CD8-positive, alpha-beta memory T cell (primary cell): ENCODE measurements at places on chromosomes 5 and 9. TPM values are rescaled to one million over a fixed set of nuclear protein-coding genes. Genes with fewer than 3 reads are reported as not detected.
A peak's percentile ranks its signal among the peaks of the same experiment; 100 is the strongest.

- DNase-seq, result peak; percentile 40
Measured at GRCh38 chr5:176658007-176658599, 10.8 kb downstream of the TSPAN17 start.

- no peak for DNase-seq
Measured at GRCh38 chr9:32574858-32575257, 1.9 kb upstream of the NDUFB6 start.

- no peak for DNase-seq
Measured at GRCh38 chr5:67417839-67418238, 221.2 kb upstream of the CD180 start.

DNA sequence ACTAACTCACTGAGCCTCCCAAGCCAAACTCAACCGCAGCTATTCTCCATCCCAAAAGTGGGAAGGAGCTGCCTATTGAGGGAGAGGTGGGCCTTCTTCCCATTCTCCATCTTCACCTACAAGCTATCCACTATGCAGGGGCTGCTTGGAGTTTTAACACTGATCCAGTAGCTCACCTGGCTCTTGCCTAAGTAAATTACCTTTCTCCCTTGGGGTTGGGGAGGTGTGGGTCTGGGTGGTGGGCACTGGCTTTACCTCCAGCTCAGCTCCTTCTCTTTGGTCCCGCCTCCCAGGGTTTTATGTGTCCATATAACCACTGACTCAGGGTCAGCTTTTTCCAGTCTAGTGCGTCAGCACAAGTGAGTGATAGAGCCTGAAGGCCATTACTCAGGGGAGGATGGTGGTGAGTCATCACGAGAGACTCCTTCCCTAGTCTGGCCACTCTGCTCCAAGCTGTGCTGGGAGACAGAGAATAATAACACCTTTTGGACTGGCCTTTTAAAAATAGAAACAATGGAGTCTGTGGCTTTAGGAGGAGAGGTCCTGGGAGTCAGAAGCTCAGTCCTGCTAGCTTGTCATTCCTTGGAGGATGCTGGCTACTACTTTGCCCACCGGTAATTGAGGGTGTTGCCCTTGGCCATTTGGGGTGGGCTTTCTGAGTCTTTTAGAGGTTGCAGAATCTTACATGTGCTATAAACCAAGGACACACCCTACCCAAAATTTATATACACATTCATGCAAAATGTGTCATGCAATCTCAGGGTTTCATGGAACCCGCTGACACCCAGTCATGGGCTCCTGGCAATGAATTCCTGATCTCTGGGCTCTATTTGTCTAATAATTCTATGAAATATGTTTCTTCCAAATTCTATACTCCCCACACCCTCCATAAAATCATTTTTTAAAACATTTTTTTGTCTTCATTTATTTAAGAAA, 35.6 kb upstream of the ATP6V1G1 start:
- no peak for DNase-seq

- DNase-seq, result no peak
Measured at GRCh38 chr9:36132086-36132485, 4.4 kb upstream of the GLIPR2 start.

DNA sequence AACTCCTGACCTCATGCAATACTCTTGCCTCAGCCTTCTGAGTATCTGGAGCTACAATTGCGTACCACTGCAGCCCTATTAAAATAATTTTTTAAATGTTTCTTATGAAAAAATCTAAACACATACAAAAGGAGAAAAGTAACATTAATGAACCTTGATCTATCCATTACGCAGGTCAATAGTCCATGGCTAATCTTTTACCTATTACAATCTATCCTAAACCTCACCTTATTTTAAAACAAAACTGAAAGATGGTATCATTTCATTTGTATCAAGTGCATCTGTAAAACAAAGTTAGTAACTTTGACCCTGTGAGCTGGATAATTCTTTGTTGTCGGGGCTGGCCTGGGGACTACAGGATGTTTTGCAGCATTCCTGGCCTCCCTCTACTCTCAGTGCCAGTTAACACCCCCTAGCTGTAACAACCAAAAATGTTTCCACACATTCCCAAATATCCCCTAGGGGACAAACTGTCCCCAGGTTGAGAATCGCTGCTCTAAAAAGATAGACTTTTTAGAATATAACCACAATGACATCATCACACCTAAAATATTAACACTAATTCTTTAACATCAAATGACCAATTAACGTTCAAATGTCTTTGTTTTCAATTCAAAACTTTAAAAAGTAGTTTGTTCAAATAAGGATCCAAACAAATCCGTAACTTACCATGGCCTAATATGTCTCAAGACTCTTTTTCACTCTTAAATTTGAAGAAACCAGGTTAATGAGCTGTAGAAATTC, 54.8 kb downstream of the RNF38 start:
- no peak for DNase-seq

- no peak for DNase-seq
Measured at GRCh38 chr9:88749420-88749819, 214.4 kb downstream of the NXNL2 start.

DNA sequence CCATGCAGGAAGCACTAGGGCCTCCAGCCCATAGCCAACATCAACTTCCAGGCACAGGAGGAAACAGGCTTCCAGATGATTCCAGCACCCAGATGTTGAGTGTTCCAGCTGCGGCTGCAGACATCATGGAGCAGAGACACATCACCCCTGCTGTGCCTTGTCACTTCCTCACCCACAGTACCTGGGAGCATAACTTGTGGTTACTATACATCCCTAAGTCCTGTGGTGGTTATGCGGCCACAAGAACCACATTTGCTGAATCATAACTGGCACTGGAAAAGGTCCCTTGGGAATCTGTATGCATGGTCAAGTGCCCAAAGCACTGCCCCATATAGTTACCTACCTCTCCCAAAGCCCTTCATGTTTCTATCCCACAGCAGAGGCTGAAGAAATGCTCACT, 56.6 kb downstream of the WHRN start:
- no peak for DNase-seq

GRCh38 chr5:19143935-19144334, 844.1 kb downstream of the CDH18 start:
- no peak for DNase-seq

GRCh38 chr9:134252084-134252830, 74.0 kb upstream of the RXRA start:
- no peak for DNase-seq

- DNase-seq, result no peak
Measured at GRCh38 chr9:124593651-124594058, 86.5 kb upstream of the NR5A1 start.

DNA sequence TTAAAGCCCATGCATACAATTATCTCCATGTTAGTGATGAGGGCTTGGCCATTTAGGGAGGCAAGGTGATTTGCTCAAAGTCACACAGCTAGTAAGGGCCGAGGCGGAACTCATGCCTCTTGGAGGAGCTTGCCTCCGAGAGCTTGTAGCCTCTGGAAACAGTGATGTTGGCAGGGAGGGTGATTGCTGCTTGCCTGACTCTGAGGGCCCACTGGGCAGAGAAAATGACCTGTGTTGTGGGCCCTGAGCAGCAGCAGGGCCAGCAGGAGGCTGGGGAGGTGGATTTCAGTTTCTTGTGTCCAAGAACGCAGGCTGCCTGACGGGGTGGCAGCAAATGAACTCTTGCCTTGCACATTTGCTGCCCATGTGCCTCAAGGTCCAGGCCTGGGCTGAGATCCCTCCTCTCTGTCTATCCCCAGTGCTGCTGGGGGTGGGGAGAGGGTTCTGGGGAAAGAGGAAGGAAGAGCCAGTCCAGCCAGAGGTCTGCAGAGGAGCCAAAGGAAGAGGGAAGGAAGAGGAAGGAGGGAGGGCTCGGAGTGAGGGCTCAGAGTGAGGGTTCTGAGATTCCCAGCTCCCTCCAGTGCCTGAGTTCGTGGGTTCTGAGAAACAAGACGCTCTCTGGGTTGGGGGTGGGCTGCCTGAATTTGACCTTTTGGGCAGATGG, 16.2 kb upstream of the PTGS1 start:
- no peak for DNase-seq

DNA sequence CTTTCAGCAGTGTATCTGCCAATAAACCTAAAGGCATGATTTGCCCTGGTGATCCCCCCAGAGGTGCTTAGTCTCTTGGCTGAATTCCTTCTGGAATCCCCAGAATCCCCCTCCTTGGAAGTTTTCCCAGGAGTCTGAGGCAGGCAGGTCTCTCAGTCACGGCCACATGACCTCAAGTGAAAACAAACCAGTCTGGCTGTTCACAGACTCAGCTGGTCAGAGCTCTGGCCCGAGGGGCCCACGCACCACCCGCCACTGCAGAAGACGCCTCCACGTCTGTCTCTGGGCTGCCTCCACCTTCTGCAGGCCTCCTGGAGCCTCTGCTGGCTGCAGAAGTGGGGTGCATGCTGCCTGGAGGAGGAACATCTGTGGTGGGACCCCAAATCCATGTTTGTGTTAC, 52.5 kb downstream of the HRH2 start:
- no peak for DNase-seq

GRCh38 chr5:67095346-67096171, 101.0 kb downstream of the CD180 start:
- DNase-seq, result no peak

GRCh38 chr5:3261081-3261480, 334.6 kb upstream of the IRX1 start:
- DNase-seq, result no peak

DNA sequence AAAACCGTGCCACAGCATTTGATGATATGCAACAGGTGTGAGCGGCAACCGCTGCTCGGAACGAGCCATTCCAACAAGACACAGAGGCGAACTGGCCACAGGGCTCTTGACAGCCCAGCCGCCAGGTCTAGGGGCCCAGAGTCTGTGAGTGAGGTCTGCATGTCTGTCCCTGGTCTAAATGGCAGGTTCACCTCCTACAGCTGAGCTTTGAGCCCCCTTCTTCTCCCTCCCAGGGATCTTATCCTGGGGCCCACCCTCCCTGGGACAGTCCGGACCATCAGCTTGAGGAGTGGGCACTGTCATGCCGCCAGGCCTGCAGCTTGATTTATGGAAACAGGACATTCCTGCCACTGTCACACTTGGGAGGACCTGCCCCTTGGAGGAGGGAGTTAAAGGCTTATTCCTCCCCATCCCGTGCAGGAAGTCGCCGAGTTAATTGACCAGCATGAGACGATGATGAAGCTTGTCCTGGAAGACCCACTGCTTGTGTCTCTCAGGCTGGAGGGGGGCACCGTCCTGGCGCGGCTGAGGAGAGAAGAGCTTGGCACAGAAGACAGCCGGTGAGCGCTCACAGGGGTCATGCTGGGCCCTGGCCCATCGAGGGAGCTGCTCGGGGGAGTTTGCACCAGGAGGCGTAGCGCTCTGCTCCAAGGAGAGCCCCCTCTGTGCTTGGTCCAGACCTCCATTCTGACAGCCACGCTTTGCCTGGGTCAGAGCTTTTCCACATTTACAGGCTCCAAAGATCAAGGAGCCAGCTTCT, 35.5 kb upstream of the LRRC14B start:
- no peak for DNase-seq

DNA sequence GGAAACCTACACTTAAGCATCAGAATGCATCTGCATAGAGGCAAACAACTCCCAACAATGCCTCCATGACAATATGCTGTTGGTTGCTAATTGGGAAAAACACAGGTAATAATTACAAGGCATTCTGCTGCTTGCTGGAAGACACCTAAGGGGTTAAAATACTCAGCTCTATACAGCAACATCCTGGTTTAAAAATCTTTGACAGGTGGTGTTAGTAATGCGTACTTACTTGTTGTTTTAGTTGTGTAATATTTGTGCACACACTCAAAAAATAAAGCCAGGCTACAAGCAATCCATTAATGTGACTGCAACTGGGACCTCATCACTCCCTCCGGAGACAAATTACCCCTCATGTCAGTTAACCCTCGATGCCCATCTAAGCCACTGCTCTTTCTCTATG, 126.3 kb upstream of the ELL2 start:
- DNase-seq, result no peak

DNA sequence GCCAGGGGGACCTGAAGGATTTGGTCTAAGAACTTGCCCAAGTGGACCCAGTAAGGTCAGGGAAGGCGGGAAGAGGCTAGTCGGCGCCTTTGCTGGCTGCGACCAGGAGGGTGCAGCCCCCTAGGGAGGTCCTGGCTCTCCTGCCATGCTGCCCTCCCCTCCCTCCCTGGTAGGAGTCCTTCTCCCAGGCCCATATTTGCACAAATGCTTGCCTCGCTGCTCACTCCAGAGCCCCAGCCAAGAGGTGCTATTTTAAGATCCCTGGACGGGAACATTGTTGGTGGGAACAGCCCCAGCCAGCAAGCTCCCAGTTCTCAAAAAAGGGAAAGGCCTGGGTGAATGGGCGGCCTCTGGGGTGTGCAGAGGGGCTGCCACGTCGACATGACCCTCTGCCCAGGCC, 4.3 kb upstream of the IL17B start:
- no peak for DNase-seq

- no peak for DNase-seq
Measured at GRCh38 chr5:158746979-158747378, 352.7 kb downstream of the EBF1 start.

GRCh38 chr9:128245421-128246151, 30.2 kb downstream of the GOLGA2 start:
- DNase-seq, result no peak

GRCh38 chr9:133419005-133419404, 1.2 kb upstream of the REXO4 start:
- DNase-seq, result no peak

DNA sequence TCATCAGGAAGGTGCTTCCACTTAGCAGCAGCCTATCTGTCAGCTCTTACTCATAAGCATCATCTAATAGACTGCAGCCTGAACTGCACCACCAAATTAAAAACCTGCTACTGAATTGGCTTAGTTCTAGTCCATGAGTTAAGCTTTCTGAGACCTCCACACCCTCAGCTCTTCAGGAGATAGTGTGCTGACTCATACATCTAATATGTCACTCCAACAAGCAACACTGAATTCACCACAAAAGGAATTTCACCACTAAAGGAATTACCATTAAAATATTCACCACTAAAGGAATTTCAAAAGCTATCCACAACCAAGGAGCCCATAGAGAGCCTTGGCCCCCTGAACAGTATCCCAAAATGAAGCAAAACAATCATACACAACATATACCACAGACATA, 418.5 kb upstream of the RORB start:
- no peak for DNase-seq

DNA sequence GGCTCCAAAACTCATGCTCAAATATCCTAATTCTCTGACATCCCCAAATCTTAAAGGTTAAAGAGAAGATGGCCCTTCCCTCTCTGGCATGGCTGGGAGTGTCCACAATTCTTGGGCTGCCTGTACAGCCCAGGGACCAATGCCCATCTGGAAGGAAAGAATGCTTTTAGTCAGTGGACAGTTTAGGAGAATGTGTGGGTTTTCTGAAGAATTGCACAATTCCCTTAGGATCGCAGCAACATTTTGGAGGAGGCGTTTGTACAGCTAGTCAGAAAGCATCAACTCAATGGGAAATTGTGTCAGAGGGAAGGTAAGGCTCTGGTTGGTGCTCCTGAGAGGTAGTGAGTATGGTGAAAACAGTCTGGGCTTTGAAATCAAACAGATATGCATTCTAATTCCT, 15.0 kb downstream of the FAM193B start:
- no peak for DNase-seq

GRCh38 chr9:92637326-92637725, 32.6 kb downstream of the IPPK start:
- no peak for DNase-seq

- no peak for DNase-seq
Measured at GRCh38 chr5:132017738-132018625, 6.5 kb upstream of the ACSL6 start.

GRCh38 chr5:42668254-42668653, 88.4 kb upstream of the CCDC152 start:
- DNase-seq, result no peak

Gene SH3RF2
- 0.51 TPM for polyA plus RNA-seq

Gene FGF1
- not detected for polyA plus RNA-seq

Gene LCN15
- polyA plus RNA-seq, result not detected

Gene OR1N2
- not detected for polyA plus RNA-seq

Gene ARID3C
- polyA plus RNA-seq, result not detected

Gene SPINK7
- not detected for polyA plus RNA-seq

Gene OTP
- polyA plus RNA-seq, result not detected

Gene PCDHB16
- polyA plus RNA-seq, result not detected

Gene PLPPR1
- polyA plus RNA-seq, result not detected
